ENCODE measurements at places on chromosomes 2 and 18. TPM values are rescaled to one million over a fixed set of nuclear protein-coding genes. Genes with fewer than 3 reads are reported as not detected.

DNA sequence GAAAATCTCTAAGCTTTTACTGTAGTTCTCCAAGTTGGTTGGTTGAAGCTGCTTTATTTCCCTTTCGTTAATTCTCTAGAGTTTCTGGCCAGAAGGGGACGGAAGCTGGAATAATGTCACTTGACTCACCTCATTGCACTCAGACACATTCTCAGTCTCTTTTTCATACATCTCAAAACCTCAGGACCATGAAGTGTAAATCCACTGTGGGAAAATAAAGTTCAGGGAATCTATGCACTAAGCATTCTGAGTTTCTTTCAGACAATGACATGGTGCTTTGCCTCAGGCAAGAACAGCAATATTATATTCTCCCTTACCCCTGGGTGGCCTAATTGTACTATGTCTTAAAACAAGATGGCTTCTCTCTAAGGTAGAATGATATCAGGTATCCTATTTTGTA lies 167.8 kb downstream of the PRPF40A start:
- no peak overlapping the region for H3K27ac ChIP-seq
- no peaks in the 10 kb centered on the region for H3K27me3 ChIP-seq

DNA sequence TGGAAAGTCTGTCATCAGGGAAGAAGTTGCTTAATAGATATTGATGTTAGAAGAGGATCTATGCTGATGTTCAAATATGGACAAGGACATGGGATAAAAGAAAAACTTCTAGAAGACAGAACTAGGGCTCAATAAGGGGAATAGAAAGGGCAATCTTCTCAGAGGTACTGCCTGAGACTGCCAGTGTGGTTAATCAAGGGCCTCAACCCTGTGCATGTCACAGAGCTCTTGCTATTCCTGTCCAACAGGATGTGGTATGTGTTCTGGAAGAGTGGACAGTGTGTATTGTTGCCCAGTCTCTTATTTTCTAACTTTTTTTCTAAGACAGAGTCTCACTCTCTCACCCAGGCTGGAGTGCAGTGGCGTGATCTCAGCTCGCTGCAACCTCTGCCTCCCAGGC lies 27.8 kb upstream of the RNF125 start:
- no peak for DNase-seq
- H3K27me3 ChIP-seq, result no peaks in the 10 kb centered on the region
- H3K4me3 ChIP-seq, result no peak overlapping the region
- no peaks in the 10 kb centered on the region for H3K36me3 ChIP-seq

DNA sequence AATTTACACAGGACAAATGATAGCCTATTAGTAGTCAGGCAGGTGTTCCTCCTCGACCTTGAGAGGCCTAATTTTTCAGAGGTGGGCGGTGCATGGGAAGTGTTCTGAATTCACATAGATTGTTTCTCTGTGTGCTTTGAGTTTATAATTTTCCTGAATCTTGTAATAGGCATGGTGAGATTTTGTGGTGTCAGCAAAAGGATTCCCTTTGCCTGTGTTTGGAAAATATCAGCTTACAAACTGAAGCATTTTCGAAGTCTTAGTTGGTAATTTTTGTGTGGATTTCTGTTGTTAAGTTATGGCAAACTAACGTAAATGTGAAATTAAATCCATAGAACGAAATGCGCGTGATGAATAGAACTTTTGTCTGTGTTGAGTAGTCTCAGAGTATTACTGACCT lies 194.0 kb upstream of the RBMS1 start:
- no peaks in the 10 kb centered on the region for H3K36me3 ChIP-seq
- no peaks in the 10 kb centered on the region for H3K4me1 ChIP-seq
- no peak for DNase-seq
- no peak overlapping the region for H3K27ac ChIP-seq
- H3K27me3 ChIP-seq, result no peaks in the 10 kb centered on the region

FSIP2 gene
- 0.10 TPM for total RNA-seq

- H3K27me3 ChIP-seq, result no peaks in the 10 kb centered on the region
- DNase-seq, result no peak
- H3K4me3 ChIP-seq, result no peak overlapping the region
- no peaks in the 10 kb centered on the region for H3K36me3 ChIP-seq
- H3K27ac ChIP-seq, result no peak overlapping the region
- no peaks in the 10 kb centered on the region for H3K4me1 ChIP-seq
These were observed 245.4 kb downstream of the NAPG start for GRCh38 chr18:10771053-10771709.

Measured in SJCRH30 (cell line).